ENCODE measurements at places on chromosomes 12 and 14.
A peak's percentile ranks its signal among the peaks of the same experiment; 100 is the strongest.

DNA sequence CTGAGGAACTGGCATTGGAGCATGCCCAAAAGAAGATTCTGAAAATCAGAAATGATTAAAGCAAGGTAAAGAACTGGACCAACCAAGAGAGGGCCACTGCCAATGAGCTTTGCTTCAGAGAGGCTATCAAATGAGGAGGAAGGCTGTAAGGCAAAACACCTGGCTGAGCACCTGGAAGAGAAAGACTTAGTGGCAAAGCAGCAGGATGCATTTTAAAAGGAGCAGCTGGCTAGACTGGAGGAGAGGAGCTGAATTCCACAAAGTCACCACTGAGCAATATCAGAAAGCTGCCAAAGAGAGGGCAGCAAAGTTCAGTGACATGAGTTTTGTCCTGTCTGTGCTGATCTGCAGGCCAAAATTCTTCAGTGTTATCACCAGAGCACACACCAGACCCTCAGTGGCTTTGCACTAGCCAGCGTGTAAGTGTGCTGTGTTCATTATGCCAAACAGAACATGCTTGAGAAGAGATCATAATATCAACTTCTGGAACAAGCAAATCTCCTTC lies 338.7 kb downstream of the TRHDE start:
- DNase-seq = no peak

DNA sequence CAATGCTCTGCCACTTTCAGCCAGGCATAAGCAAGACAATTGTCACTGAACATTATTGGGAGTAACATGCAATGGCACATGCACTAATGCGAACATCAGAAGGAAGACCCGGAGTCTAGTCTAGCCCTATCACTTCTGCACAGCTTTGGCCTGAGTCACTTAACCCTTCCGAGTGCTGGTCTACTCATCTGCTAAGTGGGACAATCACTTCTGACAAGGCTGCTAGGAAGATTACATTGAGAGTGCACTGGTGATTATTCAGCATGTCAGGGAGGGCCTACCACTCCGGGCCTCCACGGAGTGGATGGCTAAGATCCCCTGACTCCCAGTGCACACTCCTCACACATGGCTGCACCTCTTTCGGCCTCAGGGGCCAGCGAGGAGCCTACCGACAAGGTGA lies 240.9 kb downstream of the DPF3 start:
- no peak for DNase-seq

DNA sequence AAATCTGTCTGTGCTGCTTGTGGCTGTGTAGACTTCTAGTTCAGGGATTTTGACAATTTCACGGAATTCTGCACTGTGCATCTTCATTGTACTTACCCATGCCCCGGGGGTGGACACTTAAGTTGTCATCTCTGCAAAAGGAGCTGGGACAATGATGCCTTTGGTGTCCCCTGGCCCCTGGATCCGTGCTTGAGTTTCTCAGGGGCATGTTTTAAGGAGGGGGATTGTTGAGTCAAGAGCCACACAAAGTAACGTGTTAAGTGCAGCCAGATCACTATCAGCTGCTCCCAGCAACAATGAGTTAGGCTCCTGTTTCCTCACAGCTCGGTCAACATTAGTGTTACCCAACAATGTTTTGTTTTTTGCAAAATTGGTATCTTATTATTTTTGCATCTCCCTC lies 305.0 kb upstream of the DIO3 start:
- no peak for DNase-seq

DNA sequence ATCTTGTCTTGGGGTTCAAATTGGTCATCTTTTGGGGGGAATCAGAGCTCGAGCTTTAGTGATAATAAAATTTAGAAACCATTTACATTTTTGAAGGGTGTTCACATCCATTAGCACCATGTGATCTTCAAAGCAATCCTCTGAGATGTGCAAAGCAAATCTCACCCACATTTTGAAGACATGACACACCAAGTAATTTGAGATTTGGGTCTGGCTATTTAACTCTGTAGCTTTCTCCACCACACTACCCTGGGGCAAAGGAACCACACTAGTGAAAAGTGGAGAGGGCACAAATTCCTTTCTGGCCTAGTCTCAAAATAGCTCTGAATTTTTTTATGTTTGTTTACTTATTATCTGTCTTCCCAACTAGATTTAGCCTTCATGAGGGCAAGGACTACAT lies 46.6 kb upstream of the TMEM233 start:
- no peak for DNase-seq

GRCh38 chr14:82366803-82367202 lies 833.1 kb upstream of the SEL1L start:
- no peak for DNase-seq

DNA sequence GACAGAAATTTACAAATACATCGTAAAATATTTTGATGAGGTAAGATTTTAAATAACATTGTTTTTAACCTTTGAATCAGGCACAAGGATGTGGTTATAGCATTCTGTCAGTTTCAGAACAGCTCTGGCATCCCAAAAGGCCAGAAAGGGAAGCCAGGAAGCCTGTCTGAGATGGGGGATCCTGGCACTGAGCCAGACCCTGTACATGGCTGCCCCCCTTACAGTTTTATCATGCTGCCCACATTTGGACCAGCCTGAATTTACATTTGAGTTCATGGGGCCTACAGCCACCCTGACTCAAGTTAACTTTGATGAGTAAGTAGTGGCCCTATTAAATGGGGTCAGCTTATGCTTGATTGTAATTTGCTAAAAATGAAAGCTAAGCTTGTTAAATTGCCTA lies 155.6 kb downstream of the PLXNC1 start:
- no peak for DNase-seq

DNA sequence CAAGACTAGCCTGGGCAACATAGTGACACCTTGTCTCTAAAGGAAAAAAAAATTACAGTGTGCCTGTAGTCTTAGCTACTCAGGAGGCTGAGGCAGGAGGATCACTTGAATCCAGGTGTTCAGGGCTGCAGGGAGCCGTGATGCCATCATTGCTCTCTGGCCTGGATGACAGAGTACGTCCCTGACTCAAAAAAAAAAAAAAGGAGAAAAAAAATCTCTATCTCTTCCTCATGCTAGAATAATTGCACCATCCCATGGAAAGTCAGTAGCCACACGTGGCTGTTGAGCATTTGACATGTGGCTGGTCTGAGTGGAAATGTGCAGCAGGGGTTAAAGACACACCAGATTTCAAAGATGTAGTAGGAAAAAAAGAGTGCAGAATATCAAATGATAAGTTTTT lies 3.8 kb downstream of the RILPL1 start:
- DNase-seq = no peak

- no peak for DNase-seq
These were observed 8.6 kb downstream of the BCL2L14 start for GRCh38 chr12:12079291-12079690.

- no peak for DNase-seq
These were observed 17.4 kb downstream of the VASH1 start for GRCh38 chr14:76778546-76779215.

DNA sequence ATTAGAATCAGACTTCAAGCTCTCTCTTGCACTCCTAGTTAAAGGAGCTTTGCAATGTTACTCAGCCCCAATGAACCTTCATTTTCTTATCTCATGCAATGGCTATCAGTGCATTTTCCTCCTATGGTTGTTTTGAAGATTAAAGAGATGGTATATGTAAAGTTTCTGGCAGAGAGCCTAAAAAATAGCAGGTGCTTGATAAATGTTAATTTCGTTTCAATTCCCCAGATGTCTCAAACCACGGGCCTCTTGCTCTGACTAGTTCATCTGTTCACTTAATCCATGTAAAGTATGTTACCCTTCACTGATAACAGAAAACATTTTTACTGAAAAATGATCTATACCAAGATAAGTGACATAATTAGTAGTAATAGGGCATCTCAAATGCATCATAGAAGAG lies 735.4 kb upstream of the USP15 start:
- DNase-seq = no peak

DNA sequence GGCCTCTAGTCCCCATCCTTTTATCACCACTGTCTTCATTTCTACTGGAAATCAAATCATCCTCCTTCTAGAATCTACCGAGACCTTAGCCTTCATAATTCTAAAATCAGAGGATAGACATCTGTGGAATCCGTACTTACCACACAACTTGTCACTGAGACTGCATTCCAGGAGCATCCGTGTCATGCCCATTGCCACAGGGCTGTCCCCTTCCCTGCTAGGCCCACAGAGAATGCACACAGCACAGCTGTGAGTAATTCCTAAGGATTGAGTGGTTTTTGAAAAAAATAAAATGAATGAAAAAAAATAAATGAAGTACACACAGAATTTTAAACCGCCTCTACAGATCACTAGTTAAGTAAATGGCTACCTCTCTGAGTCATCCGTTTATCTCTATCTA lies 21.0 kb upstream of the MAGOHB start:
- DNase-seq = no peak

GRCh38 chr14:68809524-68809923 lies 16.7 kb upstream of the ZFP36L1 start:
- no peak for DNase-seq

DNA sequence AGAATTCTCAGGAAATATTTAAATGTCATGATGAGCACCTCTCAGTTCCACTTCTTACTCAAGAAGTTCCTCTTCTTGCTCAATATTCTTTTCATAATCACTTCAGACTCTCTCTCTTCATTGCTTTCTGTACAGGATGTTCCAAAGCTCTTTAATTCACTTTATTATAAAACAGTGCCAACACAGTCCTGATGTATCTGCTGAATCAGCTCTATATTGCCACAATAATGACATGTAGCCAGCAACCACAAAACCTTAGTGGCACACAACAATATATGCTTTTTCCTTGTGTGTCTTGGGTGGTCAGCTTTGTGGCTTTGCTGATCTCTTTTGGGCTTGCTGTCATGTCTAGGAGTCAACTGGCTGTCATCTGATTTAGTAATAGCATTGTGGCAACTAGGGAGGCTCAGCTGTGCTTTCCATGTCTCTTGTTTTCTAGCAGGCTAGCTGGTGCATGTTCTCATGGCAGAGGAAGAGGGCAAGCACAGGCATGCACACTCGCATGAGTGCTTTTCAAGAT lies 52.8 kb upstream of the SLC2A13 start:
- peak; percentile 37 for DNase-seq

- DNase-seq = no peak
These were observed 155.5 kb downstream of the SYT1 start for GRCh38 chr12:79020106-79020505.
